ENCODE measurements at places on chromosomes 7 and 10.

- H3K36me3 ChIP-seq = no peaks in the 10 kb centered on the region
- H3K4me3 ChIP-seq = no peak overlapping the region
- no peak for DNase-seq
- H3K4me1 ChIP-seq = no peaks in the 10 kb centered on the region
These were observed 79.8 kb upstream of the MPP7 start for GRCh38 chr10:28382525-28383269.

GRCh38 chr10:103147645-103148044 is 45.4 kb downstream of the NT5C2 start:
- no peaks in the 10 kb centered on the region for H3K36me3 ChIP-seq
- peak overlapping the region; percentile 54 for H3K27ac ChIP-seq
- peaks cover 36% of the 10 kb centered on the region for H3K4me1 ChIP-seq
- H3K27me3 ChIP-seq = no peaks in the 10 kb centered on the region

DNA sequence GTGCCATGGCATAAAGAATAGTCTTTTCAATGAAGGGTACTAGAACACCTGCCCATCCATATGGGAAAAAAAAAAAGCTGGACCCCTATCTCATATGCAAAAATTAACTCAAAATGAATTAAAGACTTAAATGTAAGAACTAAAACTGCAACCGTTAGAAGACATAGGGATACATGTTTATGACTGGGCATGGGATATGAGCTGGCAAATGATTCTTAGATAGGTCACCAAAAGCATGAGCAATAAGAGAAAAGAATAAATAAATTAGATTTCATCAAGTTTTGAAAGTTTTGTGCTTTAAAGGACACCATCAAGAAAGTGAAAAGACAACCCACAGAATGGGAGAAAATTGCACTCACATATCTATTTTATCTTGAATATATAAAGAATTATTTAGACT is 222.0 kb downstream of the ADK start:
- DNase-seq = no peak
- H3K27me3 ChIP-seq = no peaks in the 10 kb centered on the region
- no peak overlapping the region for H3K27ac ChIP-seq
- H3K4me1 ChIP-seq = no peaks in the 10 kb centered on the region
- no peak overlapping the region for H3K4me3 ChIP-seq

DNA sequence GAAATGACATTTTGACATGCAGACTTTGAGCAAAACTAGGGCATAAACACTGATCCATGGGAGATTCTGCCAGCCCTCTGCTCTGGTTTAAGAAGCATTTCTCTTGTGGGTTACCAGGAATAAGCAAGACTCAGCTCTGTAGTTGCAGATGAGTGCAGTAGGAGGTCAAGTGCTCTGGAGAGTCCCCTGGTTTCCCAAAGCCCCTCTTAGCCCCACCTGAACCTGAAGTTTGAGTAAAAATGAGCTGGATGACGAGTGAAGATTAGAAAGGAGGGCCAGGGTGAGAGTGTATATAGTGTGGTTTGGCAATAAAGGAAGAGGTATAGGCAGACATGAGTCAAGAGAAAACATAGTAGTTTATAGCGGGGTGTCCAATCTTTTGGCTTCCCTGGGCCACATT is 220.3 kb downstream of the ARL4A start:
- no peaks in the 10 kb centered on the region for H3K4me1 ChIP-seq
- no peaks in the 10 kb centered on the region for H3K36me3 ChIP-seq
- H3K27ac ChIP-seq = no peak overlapping the region

DNA sequence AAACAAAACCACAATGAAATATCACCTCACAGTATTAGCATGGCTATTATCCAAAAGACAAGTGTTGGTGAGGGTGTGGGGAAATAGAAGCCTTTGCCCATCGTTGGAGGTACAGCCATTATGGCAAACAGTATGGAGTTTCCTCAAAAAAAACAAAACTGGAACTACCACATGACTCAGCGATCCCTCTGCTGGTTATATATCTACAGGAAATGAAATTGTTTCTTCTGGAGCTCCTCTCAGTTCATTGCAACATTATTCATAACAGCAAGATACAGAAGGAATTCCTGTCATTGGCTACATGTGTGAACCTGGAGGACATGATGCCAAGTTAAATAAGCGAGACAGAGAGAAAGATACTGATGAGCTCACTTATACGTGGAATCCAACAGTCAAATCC is 2.4 kb upstream of the UBE3C start:
- H3K4me1 ChIP-seq = peaks cover 17% of the 10 kb centered on the region
- H3K27ac ChIP-seq = no peak overlapping the region
- H3K4me3 ChIP-seq = no peak overlapping the region
- no peak for DNase-seq
- peaks cover 4% of the 10 kb centered on the region for H3K27me3 ChIP-seq

- H3K27ac ChIP-seq = no peak overlapping the region
- no peaks in the 10 kb centered on the region for H3K36me3 ChIP-seq
- no peaks in the 10 kb centered on the region for H3K4me1 ChIP-seq
- no peaks in the 10 kb centered on the region for H3K27me3 ChIP-seq
These were observed 115.9 kb downstream of the MICU1 start for GRCh38 chr10:72509941-72510340.

DNA sequence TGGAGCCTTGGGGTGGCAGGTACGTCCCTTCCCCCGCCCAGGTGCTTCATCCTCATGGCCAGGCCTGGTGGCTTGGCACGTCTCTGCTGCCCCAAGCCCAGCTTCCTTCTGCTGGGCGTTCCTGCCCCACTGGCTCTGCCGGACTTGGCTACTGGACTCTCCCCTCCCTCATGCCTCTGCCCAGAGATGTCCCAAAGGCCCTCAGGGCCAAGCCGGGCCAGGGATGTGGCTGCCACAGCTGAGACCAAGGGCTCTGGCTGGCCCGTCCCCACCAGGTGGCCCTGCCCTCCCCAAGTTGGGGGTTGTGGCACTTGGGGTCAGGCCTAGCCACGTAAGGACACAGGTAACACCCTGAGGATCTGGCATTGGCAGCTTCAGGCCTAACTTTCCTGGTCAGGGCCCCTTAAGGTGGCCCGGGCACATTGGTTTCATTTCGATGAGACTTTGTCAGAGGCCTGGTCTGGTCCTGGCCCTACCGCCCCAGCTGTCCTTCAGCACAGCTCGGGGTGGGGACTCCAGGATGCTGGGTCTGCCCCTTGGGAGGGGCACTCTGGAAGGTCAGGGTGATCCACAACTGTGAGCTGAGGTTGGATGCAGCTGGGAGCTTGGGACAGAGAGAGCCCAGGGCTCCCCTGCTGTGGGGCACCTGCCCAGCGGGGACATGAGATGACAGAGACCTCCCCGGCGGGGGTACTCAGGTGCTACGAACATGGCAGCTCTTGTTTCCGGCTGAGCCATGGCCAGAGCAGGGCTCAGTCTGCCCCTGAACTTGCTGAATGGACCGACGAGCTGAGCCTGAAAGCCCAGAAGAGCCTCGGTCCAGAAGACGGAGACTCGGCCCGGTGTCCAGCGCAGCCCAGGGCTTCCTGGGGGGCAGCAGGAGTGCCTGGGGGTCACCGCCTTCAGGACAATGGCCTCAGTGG is 2.9 kb downstream of the BHLHA15 start:
- no peak overlapping the region for H3K4me3 ChIP-seq
- peak; percentile 15 for DNase-seq
- H3K36me3 ChIP-seq = peaks cover 30% of the 10 kb centered on the region

DNA sequence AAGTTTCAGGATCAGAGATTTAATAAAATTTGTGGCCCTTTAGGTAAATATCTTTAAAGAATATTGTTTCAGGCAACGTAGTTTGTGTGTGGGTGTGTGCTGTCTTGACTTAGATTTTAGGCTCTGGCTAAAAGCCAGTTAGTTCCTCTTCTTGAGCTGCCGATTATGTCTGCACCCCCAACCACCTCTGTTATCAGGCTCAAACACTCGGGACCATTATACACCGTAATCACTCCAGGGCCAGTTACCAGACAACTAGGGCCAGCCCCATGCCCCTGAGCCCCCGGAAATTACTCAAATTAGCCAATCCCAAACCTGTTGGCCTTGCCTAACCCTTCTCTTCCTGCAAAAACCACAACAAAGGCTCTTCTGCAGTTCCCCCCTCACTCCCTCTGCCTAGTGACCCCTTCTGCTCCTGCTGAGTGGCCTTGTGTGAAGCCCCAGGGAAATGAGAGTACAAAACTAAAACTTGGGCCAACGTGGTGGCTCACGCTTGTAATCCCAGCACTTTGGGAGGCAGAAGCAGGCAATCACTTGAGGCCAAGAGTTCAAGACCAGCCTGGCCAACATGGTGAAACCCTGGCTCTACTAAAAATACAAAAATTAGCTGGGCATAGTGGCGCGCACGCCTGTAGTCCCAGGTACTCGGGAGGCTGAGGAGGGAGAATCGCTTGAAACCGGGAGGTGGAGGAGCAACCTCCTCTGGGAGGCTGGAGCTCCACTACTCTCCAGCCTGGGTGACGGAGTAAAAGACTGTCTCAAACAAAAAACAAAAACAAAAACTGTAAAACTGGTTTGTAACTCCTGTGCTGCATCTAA is 9.2 kb upstream of the HNRNPF start:
- no peak for DNase-seq
- H3K27me3 ChIP-seq = no peaks in the 10 kb centered on the region
- no peak overlapping the region for H3K27ac ChIP-seq

- H3K4me3 ChIP-seq = no peak overlapping the region
- H3K27ac ChIP-seq = no peak overlapping the region
- DNase-seq = no peak
- no peaks in the 10 kb centered on the region for H3K27me3 ChIP-seq
- H3K36me3 ChIP-seq = peaks cover 7% of the 10 kb centered on the region
- peaks cover 10% of the 10 kb centered on the region for H3K4me1 ChIP-seq
These were observed 7.0 kb downstream of the HOXA4 start for GRCh38 chr7:27123477-27124053.

DNA sequence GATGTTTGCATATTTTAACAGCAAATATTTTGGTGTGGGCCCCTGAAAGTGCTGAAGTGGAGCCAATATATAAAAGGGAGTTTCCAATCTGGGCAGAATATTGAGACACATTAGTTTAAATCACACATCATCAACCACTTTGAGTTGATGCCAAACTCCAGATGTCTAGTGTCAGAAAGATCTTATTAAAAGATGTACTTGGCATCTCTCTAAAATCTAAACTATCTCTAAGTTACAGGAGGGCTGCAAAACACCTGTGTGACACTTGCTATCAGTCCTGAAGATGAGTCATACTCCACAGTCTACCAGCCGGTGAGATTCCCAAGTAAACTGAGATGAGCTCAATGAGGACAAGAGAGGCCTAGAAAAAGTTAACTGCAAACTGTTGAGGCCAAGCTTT is 11.4 kb downstream of the JAZF1 start:
- H3K27ac ChIP-seq = no peak overlapping the region
- no peaks in the 10 kb centered on the region for H3K4me1 ChIP-seq
- no peak overlapping the region for H3K4me3 ChIP-seq

DNA sequence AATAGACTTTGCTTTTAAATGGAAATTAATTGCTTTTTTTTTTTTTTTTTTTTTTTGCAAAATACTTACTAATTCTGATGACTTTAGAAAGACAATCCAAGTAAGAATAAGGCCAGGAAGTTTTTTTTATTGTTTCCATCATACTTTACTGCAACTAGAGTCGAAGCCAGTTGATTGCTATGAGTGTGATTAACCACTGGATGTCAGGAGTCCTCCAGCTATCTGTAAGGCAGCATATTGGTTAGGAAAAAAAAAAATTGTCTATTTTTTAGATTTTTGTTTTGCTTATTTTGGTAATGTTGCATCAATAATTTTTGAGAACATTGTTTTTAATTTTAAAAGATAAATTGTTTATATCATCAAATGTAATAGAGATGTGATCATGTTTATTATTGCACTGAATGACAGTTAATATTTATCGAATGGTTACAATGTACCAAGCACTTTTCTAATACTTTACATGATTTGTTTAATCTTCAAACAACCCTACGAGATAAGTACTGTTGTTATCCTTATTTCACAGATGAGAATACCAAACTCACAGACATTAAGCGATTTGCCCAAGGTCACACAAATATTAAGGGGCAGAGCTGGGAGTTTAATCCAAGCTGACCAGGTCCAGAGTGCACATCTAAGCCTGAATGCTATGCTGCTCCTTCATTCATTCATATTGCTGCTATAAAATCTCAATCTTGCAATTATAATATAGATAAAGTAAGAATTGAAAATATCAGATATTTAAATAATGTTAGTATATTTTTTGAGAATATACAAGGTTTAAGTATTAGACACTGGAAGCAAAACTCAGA is 19.9 kb upstream of the LMOD2 start:
- no peak overlapping the region for H3K4me3 ChIP-seq
- H3K27me3 ChIP-seq = no peaks in the 10 kb centered on the region
- no peaks in the 10 kb centered on the region for H3K36me3 ChIP-seq
- no peaks in the 10 kb centered on the region for H3K4me1 ChIP-seq

GRCh38 chr7:88109612-88110011 is 110.2 kb downstream of the SRI start:
- no peaks in the 10 kb centered on the region for H3K4me1 ChIP-seq
- H3K27ac ChIP-seq = no peak overlapping the region
- no peak for DNase-seq
- H3K36me3 ChIP-seq = no peaks in the 10 kb centered on the region
- H3K27me3 ChIP-seq = no peaks in the 10 kb centered on the region

DNA sequence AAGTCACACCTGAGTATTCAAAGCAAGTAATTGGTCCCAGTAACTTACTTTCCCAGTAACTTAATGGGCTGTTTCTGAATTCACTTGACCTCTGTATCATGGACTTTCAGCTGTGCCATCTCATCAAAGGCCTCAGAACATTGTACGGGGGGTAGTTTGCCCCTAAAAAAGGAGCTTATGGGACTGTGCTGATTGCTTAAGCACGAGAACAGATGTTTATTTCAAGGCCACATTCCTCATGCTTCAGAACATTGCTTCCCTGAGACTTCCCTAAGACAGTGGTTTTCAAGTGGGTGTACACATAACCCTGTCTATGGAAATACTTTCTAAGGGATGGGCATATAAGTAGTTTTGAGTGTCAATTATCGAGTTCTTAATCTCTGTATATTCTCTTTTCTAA is 26.8 kb downstream of the CALCR start:
- H3K4me1 ChIP-seq = no peaks in the 10 kb centered on the region
- H3K27me3 ChIP-seq = no peaks in the 10 kb centered on the region
- H3K27ac ChIP-seq = no peak overlapping the region
- no peaks in the 10 kb centered on the region for H3K36me3 ChIP-seq
- DNase-seq = no peak

GRCh38 chr10:62587011-62587410 is 212.8 kb downstream of the ZNF365 start:
- H3K27ac ChIP-seq = no peak overlapping the region
- no peaks in the 10 kb centered on the region for H3K4me1 ChIP-seq

GRCh38 chr7:33671531-33672262 is 233.6 kb upstream of the BMPER start:
- no peak overlapping the region for H3K27ac ChIP-seq
- H3K4me1 ChIP-seq = no peaks in the 10 kb centered on the region
- H3K4me3 ChIP-seq = no peak overlapping the region
- no peaks in the 10 kb centered on the region for H3K36me3 ChIP-seq
- DNase-seq = no peak
- no peaks in the 10 kb centered on the region for H3K27me3 ChIP-seq

DNA sequence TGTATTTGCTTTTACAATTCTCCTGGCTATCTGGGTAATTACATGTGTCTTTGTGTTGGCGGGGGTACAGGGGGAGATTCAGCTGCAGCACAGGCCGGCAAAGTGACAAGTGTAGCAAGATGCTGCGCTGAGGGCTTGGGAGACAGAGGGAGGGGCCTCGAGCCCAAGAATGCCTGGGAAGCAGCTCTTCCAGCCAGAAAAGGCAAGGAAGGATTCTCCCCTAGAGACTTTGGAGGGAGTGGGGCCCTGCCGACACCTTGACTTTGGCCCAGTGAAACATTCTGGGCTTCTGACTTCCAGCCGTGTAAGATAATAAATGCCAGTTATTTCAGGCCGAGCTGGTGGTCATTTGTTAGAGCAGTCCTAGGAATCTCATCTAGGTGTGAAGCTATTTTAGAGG is 7.2 kb upstream of the REPIN1 start:
- no peak overlapping the region for H3K4me3 ChIP-seq
- H3K27me3 ChIP-seq = no peaks in the 10 kb centered on the region
- DNase-seq = no peak
